ENCODE measurements at places on chromosomes 2 and 18.

DNA sequence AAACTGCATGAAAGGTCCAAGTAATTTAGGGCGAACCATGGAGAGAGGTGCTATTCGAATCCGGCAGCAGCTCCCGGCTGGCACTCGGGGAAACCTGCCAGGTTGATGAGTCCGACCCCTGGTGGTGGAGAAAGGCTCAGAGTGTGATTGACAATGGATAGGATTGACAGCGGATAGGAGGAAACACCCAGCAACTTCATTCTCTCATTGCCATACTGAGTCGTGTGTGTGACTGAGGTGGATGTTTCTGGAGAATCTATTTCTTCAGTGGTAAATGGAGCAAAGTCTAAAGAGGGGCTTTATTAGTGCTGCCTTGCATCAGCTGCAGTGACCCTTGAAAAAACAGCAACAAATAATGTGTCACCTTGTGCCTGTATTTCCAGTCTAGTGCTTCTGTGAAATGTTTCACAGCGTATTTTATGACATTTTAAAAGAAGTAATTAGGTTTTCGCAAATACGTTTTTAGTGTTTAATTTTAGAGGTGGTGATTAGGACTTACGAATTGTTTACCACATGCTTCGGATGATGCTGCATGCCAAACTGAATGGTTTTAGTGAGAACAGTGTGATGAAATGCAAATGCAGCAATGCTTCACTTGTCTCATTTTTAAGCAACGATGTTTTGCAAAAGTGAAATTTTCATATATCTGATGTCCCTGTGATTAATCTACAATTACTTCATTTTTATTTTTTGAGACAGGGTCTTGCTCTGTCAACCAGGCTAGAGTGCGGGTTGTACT is 102.0 kb downstream of the DCDC2C start:
- DNase-seq = no peak

GRCh38 chr2:45892425-45892745 is 240.9 kb downstream of the PRKCE start:
- DNase-seq = no peak

- no peak for DNase-seq
These were observed 263.7 kb upstream of the SPOPL start for GRCh38 chr2:138237667-138238384.

- no peak for DNase-seq
These were observed 854.3 kb upstream of the ACVR2A start for GRCh38 chr2:146990311-146991054.

GRCh38 chr2:212227755-212228154 is 310.8 kb downstream of the ERBB4 start:
- no peak for DNase-seq

DNA sequence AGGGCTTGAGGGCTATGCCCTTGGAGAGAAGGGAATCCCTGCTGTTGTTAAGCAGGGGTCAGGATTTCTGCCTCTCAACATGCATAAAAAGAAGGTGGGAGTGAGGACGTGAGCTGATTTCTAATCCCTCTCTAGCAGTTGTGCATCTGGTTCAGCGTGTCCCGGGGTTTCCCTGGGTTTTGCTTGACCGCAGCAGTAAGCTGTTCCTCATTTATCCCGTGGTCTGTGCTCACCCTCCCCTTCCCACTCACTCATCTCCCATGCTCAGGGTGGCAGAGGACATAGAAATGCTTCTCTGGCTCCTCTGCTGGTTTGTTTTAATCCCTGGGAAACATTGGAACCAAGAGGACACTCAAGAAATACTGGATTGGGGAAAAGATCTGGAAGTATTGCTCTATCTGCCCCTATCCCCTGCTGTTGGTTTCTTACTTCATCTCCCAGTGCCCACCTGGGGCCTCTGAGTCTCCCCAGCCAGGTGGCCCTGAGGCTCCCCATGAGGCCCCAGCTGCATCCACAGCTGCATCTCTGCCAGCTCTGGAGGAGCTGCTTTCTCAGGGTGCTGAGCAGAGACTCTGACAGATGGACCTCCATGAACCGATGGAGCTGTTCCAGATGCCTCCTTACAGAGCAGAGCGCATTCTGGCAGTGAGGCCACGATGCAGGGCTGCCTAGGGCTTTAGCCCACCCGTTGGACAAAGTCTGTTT is 36.1 kb downstream of the TET3 start:
- DNase-seq = no peak

DNA sequence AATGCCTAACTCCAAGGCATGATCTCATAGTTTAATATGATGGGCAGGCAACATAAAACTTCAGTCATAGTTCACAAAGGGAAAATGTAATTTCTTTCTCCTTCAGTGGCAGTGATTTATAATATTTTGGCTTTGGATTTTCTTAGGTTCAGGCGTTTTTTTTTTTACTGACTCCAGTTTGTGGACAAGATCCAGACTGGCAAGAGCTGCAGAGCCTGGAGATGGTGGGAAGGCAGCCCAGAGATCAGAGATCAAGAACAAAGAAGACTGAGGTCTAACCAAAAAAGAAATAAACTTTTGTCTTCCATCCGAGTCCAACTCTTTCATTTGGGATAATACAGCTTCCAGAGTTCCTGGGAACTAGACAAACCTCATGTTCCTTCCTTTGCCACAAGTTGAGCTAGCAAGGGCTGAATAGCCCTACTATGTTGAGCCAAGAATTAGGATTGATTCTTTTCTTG is 215.3 kb upstream of the SETBP1 start:
- no peak for DNase-seq

- DNase-seq = no peak
These were observed 64.0 kb upstream of the MCFD2 start for GRCh38 chr2:46979571-46979979.

DNA sequence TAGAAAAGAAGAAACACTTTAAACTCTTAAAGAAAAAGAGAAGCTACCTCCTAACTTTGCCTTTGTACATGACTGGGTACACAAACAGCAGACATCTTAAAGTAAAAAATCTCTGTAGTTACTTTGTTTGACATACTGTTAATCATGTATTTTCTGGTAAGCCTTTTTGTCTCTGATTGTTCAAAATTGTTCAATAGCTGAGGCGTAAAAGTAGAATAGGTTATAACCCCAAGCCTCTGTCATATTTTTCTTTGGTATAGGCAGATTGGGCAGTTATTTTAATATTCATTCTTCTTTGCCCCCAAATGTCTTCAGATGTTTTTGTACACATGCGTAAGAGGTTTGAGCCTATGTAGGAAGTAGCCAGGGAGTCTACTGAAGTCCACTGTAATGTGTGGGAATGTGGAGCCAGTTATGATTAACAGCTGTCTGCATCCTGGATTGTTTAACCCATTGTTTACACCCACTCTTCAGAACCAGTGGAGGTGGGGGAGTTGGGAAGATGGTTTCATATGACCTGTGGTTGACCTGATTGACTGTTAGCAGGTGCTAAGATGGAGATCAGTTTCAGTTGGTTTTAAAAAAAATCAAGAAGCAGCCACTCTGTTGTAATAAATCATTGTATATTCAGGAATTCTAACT is 150.5 kb downstream of the TANC1 start:
- no peak for DNase-seq

DNA sequence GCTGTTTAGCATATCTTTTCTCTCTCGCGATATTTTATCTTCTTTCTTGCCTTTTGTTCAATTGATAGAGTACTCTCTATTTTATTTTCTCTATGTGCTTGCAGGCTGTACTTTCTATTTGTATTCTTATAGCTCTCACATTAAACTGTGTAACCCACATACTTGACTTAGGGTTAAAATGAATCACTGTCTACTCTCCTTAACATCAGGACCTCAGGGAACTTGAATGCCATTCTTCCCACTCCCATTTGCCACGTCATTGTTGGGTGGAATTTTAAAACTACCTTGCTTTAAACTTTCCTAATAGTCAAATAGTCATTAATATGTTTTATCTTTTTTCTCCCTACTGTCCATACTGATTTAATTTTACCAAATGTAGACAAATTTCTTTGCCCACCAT is 269.7 kb downstream of the ALPK2 start:
- DNase-seq = no peak

GRCh38 chr18:8912348-8913326 is 189.9 kb upstream of the NDUFV2 start:
- no peak for DNase-seq

DNA sequence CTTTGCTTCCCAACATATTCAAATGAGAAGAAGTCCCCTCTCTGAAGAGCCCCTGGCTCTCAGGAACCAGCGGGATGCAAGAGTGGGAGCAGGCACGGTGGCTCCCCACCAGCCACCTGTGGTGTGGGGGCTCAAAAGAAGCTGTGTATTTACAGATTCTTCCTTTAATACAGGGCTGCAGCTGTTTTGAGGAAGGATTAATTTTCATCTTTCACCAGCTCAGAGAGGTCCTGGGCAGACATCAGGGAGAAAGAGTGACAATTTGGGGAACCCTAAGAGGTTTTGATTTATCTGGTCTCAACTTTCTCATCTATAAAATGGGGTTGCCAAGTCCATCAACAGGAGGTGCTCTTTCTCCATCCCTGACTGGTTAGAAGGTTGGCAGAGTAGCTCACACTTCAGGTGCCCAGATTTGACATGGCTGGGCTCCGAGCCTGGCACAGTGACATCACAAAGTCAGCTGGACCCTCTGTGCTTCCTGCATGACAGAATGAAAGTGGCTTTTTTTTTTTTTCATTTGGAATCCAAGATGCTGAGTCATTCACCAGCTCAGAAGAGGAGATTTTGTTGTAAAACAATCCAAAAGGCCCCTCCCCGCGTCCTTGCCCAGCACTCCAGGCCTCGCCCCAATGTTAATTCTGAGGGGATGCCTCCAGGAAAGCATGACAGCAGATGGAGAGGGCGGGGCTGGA is 15.5 kb upstream of the SIX2 start:
- no peak for DNase-seq

GRCh38 chr18:25737710-25738311 is 352.6 kb downstream of the SS18 start:
- no peak for DNase-seq

GRCh38 chr2:69043736-69044400 is 30.9 kb downstream of the ANTXR1 start:
- DNase-seq = no peak

DNA sequence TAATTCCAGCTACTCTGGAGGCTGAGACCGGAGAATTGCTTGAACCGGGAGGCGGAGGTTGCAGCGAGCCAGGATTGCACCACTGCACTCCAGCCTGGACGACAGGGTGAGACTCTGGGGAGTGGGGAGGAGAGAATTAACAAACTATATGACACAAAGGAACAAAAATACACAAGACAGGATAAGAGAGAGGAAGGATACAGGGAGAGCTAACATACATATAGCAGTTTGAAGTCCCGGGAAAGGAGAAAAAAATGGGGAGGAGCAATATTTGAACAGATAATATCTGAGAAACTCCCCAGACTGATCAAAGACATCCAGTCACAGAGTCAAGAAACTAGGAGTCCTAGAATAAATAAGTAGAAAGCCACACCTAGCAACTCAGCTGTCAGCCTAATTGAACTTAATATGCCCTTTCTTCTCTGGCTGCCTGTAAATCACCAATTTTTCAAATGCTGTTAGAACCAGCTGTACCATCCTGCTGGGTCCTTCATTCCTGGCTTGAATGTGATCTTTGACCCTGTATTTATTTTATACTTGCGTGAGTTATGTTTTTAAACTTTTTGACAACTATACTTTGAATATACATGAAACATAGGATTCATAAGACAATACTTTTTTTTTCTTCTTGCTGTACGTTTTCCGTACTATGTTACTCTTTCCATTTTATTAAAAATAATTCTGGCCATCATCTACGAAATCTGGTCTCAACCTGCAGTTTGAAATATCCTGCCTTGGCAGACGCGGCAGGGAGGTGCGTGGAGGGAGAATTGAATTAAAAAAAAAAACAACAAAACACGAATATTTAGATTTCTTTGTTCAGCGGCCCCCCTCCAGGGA is 876 bp upstream of the CYP27A1 start:
- no peak for DNase-seq

- DNase-seq = no peak
These were observed 4.9 kb upstream of the LBH start for GRCh38 chr2:30226144-30227032.

- DNase-seq = no peak
These were observed 397.2 kb upstream of the FANCL start for GRCh38 chr2:58638256-58638805.

- DNase-seq = no peak
These were observed 283.3 kb downstream of the AFF3 start for GRCh38 chr2:99858951-99859596.
